Dermis microvascular lymphatic vessel endothelial cell (primary cell): ENCODE measurements at places on chromosomes 2 and 18.

GRCh38 chr2:103010306-103010705 lies 248.5 kb downstream of the TMEM182 start:
- DNase-seq = no peak

GRCh38 chr2:211329421-211329820 lies 773.0 kb downstream of the CPS1 start:
- DNase-seq = no peak

GRCh38 chr2:40386177-40386576 lies 65.7 kb downstream of the SLC8A1 start:
- no peak for DNase-seq

- no peak for DNase-seq
These were observed 808.2 kb downstream of the SUCLG1 start for GRCh38 chr2:83650898-83651297.

- DNase-seq = no peak
These were observed 18.5 kb upstream of the BOD1L2 start for GRCh38 chr18:57128220-57128932.

DNA sequence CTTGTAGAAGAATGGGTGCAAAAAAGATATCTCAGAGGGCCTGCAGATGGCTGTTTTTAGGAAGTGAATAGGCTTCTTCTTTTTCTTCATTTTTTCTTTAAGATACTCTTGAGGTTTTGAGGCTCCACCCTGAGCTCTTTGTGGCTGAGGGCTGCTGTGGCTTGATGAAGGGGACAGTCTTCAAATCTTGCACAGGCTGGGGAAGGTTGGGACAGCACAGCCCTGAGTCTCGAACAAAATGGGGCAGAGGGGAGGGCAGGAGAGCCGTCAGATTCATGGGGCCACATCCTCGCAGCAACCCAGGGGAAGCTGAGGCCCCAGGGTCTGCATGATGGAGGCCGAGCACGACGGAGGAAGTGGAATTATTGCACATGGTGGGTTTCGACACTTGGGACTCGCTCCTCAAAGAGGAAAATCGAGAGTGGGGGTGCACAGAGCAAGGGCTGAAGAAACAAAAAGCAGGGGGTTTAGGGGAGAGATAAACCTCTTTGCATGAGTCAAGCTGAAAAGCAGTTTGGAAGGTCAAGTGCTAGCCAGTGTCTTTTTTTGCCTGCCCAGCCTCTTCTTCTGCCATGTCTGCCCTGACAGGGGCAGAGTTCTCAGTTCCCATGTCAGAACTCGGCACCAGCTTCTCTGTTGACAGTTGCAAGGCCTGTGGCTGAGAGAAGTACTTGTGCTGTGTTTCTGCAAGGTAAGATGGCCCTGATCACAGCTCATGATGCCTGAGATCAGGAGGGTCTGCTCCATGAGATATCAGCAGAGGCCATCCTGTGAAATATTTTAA lies 19.5 kb downstream of the INPP4A start:
- no peak for DNase-seq

- no peak for DNase-seq
These were observed 9.1 kb downstream of the MOCOS start for GRCh38 chr18:36196238-36196995.

GRCh38 chr2:170165129-170165528 lies 12.8 kb upstream of the MYO3B start:
- peak; percentile 34 for DNase-seq

GRCh38 chr2:145753966-145754365 lies 1234.0 kb upstream of the ZEB2 start:
- DNase-seq = no peak

- DNase-seq = no peak
These were observed 29.8 kb downstream of the EPC2 start for GRCh38 chr2:148674063-148675020.

DNA sequence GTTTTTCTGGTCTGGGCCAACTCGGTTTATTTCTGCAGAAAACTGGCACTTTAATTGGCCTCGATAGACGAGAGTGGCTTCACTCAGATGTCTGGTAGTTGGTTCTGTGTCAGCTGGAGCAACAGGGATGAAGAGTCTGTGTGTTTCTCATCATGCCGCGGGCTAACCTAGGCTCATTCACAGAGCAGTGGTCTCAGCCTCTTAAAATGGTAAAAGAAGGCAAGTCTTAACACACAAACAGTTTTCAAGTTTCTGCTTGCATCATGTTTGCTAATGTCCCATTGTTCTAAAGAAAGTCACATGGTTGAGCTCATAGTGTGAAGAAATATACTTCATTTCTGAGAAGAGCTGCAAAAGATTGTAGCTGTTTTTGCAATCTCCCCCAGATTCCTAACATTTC lies 37.5 kb upstream of the ANXA4 start:
- no peak for DNase-seq

DNA sequence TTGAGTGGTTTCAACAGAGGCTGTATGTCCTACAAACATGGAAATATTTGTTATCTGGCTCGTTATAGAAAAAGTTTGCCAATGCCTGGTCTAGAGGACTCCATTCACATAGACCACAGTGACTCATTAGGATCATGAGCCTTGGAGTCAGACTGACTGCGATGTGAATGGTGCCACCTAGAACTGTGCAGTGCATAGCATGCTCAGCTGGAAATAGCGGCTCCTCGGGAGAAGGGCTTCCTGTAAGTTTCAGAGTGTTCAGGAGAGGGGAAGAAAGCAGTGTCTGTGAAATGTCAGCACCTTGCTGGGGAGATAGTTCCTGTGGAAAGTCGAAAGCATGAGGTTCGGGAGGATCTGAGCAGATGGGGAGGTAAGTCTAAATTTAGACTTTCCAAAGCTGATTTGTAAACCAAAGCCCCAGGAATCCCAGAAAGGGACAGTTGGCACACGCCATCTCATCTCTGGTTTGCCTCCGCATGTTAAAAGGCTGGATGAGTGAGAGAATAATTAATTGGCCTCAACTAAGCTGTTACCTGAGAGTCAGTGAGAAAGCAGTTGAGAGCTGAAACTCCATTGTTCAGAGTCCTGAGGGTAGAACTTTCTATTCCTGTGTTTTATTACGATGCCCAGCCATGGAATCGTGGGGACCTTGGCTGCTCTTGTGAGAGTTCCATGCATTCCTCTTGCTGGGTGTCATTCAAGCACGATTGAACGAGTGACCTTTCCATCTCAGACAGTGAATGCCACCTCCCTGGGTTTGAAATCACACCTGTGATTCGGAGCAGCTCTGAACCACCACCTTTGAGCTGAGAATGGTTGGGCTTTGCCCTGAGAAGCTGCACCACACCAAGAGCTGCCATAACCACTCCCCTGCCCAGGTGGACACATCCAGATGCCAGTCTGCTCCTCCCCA lies 99.5 kb downstream of the MAPK4 start:
- DNase-seq = no peak
